ENCODE measurements at places on chromosomes 1 and 21.

DNA sequence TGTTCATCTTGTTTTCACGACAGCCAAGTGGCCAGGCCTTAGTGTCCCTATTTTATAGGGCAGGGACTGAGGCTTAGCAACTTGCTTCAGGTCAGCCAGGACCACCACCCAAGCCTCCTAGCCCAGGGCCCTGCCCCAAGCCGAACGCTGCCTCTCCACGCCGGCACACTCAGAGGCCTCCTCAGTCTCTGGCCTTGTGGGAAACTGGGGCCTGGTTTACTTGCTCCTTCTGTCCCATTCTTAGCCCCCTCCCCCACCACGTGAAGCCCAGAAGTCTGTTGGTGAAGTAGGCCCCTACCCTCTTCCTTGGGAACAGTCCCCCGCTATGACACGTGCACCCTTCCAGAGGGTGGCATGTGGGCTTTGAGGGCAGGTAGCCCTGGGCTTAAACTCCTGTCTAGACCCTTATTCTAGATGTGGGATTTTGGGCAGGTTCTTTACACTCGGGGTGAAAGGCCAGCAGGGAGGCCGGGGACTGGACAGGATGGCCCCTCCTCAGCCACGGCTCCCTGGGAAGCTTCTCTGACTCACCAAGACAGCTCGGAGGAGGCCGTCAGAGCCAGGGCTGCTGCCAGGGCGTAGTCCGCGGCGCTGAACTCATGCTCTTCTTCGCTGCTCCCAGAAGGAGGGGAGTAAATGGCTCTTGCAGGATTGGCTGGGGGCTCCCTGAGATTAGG is 4.3 kb downstream of the MYOM3 start:
- DNase-seq: no peak

DNA sequence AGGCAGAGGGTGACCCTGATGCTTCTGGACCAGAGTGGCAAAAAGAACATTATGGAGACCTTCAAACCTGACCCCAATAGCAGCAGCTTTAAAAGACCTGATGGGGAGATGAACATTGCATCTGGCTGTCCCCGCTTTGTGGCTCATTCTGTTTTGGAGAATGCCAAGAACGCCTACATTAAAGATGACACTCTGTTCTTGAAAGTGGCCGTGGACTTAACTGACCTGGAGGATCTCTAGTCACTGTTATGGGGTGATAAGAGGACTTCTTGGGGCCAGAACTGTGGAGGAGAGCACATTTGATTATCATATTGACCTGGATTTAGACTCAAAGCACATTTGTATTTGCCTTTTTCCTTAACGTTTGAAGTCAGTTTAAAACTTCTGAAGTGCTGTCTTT is 45.8 kb downstream of the TRAF5 start:
- no peak for DNase-seq

DNA sequence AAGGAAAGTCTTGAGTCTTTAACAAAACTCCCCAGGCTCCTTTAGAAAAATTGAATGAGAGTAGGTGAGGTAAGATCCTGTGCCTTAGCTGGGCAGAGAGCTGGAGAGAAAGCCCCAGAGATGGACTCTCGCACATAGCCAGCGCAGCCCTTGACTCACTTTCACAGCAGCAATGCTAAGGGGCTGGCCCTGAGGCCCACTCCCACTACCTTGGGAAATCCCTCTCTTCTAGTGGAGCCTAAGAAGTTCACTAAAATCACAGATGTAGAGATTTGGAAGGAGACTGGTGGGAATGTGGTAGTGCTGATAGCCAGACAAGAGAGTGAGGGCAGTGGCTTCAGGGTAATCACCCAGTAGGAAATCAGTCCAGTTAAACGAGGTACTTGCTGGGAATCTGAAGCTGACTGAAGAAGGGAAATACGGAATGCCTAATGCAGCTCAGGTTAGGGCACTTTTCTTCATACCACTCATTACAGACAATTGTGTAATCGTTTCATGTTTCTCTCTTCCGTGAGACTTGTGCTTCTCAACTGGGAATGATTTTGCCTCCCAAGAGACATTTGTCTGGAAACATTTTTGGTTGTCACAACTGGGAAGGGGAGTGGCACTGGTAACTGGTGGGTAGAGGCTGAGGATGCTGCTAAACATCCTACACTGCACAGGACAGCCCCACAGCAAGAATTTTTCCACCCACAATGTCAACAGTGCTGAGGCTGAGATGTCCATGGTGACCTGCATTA is 42.4 kb upstream of the LRRC8C start:
- peak; percentile 62 for DNase-seq

DNA sequence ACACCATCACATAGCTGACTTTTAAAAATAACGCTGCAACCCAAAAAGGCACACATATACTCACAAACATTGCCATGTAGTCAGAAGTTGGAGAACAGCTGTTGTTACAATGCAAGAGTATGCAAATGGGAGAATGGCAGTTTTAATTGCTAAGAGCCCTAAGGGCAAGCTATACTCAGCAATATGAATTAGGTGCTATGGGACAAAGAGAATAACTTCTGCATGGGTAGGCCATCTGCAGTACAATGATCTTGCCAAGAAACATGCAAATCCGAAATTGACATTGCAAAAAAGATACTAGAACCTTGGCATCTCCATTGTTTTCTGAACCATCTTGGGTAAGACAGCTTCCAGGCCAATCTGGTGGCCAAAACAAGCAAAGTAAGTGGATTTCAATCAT is 697.8 kb downstream of the LRRIQ3 start:
- no peak for DNase-seq

DNA sequence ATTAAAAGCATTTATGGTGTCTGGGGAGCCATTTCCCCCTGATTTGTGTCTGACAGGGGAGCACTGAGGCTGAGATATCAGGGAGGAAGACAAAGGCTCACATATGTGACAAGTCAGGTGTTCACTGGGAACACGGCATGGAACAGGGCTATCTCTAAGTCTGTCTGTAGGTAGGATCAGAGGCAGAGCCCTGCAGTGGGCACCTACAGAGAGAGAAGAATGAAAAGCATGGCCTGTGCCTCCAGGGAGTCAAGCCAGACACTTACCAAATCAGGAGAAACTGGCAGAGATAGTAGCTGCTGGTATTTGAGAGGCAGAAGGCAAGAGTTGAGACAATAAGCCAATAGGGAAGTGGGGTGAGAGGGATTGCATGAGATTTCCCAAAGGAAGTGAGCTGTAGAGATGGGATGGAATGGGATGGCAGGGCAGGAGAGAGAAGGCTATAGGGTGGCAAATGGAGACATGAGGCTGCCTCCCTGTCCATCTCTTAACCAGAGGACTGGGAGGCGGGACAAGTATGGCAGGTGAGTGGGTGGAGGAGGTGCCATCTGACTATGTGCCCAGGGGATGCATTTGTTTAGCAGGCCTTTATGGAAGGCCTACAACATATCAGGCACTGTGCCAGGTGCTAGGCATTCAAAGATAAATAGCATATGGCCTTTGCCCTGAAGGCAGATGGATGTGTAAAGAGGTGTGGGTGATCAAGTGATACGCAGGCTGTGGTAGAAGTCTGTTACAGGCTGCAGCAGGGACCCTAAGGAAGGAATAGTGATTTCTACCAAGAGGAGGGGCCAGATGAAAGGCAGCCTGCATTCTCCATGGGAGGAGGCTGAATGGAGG is 136.2 kb upstream of the IPO9 start:
- no peak for DNase-seq

DNA sequence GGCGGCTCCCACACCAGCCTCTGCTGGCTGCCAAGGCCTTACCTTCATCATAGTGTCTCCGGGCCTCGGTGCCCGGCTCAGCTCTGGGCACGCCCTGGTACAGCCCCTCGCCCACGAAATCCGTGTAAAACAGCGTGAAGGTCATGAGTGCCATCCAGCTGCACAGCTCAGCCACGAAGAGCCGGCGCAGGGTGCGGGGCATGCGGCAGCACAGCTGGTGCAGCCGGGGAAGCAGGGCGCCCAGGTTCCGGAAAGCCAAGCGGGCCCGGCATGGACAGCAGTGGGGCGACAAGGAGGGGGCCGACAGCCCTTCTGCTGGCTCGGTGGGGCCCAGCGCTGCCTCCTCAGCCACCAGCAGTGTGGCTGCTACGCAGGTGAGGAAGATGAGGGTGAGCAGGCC is 17.5 kb downstream of the SLC45A3 start:
- no peak for DNase-seq

DNA sequence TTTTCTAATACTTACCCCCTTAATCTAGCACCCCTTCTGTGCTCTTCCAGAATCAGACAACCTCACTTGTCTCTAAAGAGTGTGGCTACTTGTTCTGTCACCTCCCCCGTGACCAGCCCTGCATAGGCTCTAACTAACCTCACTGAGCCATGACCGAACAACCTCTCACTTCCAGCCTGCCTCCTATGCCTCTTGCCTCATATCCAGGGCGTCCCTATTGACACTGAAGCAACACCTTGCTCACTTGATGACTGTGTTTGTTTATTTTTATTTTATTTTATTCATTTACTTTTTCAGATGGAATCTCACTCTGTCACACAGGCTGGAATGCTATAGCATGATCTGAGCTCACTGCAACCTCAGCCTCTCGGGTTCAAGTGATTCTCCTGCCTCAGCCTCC is 235.1 kb upstream of the B3GALT2 start:
- DNase-seq: no peak

GRCh38 chr1:119673171-119673940 is 25.3 kb upstream of the ZNF697 start:
- no peak for DNase-seq

DNA sequence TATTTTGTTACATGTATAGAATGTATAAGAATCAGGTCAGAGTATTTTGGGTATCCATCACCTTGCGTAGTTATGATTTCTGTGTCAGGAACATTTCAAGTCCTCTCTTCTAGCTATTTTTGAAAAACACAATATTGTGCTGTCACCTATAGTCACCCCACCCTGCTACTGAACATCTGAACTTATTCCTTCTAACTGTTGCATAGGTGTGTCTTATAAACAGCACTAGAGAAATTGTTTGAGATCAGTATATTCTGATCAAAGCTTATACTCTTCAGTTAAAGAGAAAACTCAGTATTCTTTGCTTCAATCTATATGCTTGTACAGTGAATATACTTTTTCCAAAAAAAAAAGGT is 96.0 kb downstream of the ASH1L start:
- DNase-seq: no peak

- DNase-seq: no peak
Measured at GRCh38 chr21:42900446-42900845, 7.3 kb downstream of the NDUFV3 start.

- DNase-seq: no peak
Measured at GRCh38 chr21:42459082-42459460, 37.0 kb downstream of the RSPH1 start.

- DNase-seq: no peak
Measured at GRCh38 chr1:147236959-147237791, 5.3 kb upstream of the CHD1L start.

DNA sequence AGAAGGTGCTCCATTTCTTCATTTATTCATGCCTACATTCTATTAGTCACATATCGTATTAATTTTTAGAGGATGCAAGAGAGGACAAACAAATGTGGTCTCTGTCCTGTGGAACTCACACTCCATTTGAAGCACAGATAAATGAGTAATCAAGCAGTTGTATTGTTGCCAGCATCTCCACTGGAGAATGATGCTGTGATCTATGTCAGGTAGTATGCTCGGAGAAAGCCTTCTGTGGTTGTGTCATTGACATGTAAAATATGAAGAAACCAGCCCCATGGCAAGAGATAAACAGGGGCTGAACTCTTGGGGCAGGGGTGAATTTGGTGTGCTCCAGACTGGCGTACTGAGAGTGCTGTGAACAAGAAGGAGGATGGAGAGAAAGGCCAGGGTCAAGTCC is 101.2 kb downstream of the FASLG start:
- no peak for DNase-seq

All from adipocyte (in vitro differentiated cells).